ENCODE measurements at places on chromosomes 13 and 19.
A peak's percentile ranks its signal among the peaks of the same experiment; 100 is the strongest.

DNA sequence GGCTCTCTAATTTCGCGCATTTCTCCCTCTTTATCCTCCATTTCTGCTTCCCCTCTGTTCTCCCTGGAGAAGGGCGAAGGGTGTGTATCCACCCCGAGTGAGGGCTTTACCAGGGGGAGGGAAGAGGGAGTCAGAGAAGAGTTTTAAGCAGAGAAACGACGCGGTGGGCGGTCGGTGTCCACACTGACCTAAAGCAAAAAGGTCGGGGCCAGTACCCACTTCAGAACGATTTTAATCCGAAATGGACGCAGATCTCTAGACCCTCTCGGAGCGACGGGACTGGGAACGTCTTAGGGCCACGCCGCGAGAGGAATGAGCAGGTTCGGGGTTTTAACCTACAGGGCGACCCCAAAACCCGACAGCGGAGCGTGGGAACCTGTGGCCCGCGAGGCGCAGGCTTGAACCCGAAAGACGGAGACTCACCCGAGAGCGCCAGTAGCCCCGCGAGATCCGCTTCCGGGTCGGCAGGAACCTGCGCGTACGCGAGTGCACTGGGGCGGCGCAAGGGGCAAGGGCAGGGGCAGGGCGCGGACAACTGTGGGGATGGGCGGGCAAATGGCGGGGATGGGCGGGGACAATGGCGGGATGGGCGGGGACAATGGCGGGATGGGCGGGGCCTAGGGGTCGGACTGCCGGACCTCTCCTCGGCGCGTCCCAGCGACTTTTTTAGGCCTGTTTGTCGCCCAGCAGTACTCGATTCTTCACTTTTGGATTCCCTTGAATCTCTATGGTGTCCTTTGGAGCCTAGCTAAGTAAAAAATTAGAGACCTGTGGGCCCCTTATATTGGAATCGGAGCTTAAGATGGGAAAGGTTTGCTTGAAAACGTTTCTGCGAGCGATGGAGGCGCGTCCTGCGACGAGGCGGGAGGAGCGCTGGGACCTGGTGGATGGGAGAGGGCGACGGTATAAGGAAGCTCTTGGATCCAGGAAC is at the start of gene ZNF677:
TSS of gene ZNF677 (minus strand) at position 463 of the 931 bp plus-strand sequence. CDS start 3,323 bp downstream, outside the sequence.
- DNase-seq, result peak; percentile 93

- DNase-seq, result no peak
These were observed 4.7 kb upstream of the RSPH6A start for GRCh38 chr19:45819769-45820168.

GRCh38 chr13:112348642-112349345 is 27.4 kb upstream of the SPACA7 start:
- DNase-seq, result no peak

- DNase-seq, result no peak
These were observed 23.5 kb downstream of the DHX34 start for GRCh38 chr19:47372603-47373002.

- DNase-seq, result no peak
These were observed 14.3 kb downstream of the MRPS12 start for GRCh38 chr19:38944981-38945506.

All from left hindlimb (tissue), 1 donor.